ENCODE measurements at places on chromosomes 11 and 22.

DNA sequence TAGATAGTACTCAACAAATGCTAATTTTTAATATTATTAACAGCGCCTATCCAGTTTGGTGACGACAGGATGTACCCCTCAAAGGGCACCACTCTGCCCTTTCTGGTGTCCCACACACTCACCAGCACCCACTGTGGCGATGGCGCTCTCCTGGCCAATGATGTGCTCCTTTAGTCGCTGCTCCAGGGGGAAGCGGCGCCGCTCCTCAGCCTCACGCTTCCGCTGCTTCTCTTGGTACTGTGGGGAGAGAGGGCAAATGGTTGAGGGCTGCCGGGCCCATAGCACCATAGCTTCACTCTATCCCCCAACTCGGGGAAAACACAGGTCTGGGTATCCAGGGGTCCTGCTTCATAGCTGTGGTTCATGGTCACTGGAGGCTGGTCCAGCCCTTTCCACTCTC, 73.0 kb upstream of the PHOX2A start:
- DNase-seq = no peak

DNA sequence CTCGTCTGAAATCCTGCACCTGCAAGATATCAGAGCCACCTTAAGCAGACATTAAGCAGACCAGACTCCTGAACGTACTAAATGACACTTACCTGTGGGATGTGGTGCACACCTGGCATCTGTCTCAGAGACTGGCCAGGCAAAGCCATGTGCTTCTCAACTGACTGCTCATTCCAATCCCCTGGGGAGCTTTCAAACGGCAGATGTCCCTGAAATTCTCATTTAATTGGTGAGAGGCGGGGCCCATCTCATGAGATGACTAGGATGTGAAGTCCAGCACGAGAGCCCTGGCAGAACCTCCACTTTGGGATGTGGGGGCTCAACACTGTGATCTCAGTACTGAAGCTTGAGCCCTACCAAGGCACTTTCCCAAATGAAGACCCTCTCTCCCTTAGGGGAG, 84.9 kb upstream of the HMGXB4 start:
- no peak for DNase-seq

GRCh38 chr11:2137202-2138067, 1.8 kb downstream of the IGF2 start:
- DNase-seq = no peak

- peak; percentile 8 for DNase-seq
These were observed 4.9 kb downstream of the DENND5A start for GRCh38 chr11:9259981-9260837.

DNA sequence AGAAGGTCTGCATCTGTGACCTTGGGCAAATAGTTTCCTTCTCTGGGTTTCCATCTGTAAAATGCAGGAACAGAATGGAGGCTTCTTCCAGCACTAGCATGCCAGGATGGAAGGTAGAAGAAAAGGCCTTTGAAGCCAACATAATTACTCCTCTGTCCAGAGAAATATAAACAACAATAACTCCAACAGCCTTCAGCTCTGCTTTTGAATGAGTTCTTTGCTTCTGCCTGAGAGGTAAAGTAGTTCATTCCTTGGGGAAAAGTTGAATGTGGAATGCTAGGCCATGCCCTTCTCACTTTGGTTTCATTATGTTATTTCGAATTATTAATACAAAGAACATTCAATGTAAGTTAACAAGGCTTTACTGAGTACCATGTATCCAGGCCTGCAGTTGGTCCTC, 61.2 kb upstream of the BLID start:
- peak; percentile 24 for DNase-seq
